Stimulated activated CD4-positive, alpha-beta T cell treated with anti-CD3 and anti-CD28 coated beads, Interleukin-4, amount 100 ng/mL, for 4 hours (primary cell): ENCODE measurements at places on chromosomes 3 and 15.
A peak's percentile ranks its signal among the peaks of the same experiment; 100 is the strongest.

DNA sequence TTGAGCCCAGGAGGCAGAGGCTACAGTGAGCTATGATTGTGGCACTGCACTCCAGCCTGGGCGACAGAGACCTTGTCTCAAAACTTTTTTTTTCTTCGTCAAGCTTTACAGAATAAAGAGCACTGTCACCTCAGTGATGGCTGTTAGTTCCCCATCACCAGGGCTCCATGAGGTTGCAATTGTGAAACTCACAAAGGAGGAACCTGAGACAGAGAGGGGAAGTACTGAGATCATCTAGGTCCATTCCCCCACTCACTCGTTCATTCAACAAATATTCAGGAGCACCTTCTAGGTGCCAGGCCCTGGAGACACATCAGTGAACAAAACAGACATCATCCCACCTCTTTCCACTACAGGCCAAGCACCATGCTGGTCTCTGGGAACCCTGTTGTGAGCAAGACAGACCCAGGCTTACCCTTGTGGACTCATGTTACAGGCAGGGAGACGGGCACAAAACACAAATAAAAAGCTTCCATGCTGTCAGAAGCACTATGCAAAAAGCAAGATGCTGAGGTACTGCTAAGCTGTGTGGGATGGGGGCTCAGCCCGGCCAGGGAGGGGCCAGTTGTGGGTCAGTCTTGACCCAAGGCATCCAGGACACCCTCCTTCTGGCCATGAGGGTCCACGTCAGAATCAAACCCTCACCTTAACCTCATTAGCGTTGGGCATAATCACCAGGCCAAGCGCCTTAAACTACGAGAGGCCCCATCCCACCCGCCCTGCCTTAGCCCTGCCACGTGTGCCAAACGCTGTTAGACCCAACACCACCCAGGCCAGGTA is 2.1 kb upstream of the RHO start:
- DNase-seq: no peak

GRCh38 chr15:63860155-63860554 is 26.4 kb upstream of the HERC1 start:
- DNase-seq: peak; percentile 19

GRCh38 chr15:42233107-42233506 is 25.0 kb upstream of the VPS39 start:
- DNase-seq: no peak

- no peak for DNase-seq
Measured at GRCh38 chr3:45794177-45794560, 2.2 kb downstream of the SLC6A20 start.

- DNase-seq: peak; percentile 23
Measured at GRCh38 chr15:34582461-34583371, 735 bp downstream of the GOLGA8B start.

- DNase-seq: no peak
Measured at GRCh38 chr15:100041127-100041828, 300.5 kb downstream of the ADAMTS17 start.

DNA sequence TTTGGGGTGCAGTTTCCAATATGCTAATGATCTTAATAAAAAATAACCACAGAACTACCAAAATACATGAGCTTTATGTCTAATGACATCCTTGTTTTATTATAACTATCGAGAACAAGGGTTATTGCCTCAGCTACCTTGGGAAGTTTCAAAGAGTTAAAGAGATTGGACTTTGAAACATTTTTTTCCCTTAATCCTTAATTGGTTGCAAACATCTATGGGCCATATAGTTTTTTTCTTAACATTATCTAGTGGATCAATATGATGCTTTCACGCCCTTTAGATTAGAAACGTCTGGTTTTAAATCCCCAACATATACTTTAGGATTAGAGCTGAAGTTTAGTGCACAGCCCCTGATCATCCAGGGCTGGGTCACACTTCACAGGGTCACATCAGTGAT is 219.2 kb upstream of the SGO1 start:
- no peak for DNase-seq

DNA sequence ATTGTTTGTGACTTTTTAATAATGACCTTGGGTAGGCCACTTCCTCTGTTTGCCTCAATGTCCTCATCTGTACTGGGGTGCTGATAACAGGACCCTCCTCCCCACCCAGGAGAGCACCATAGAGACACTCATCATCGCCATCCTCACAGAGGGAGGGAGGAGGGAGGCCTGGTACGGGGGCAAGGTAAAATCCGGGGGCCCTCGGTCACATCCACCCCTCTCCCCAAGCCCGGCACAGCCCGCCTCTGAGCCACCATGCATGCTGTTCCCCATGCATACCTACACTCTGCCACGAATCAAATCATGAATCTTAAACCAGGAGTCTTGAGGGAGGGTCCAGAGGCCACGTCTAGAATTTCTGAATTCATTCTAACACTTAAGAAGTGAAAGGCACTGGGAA is 74.9 kb upstream of the IQSEC1 start:
- DNase-seq: no peak

GRCh38 chr3:101695779-101696372 is 9.4 kb upstream of the RPL24 start:
- no peak for DNase-seq

- no peak for DNase-seq
Measured at GRCh38 chr3:107604057-107604822, 81.5 kb downstream of the BBX start.

- no peak for DNase-seq
Measured at GRCh38 chr15:41554343-41554742, 4.7 kb upstream of the TYRO3 start.

GRCh38 chr3:69052472-69052898 is 352 bp upstream of the TMF1 start:
- DNase-seq: no peak

GRCh38 chr15:38531509-38531908 is 33.1 kb downstream of the RASGRP1 start:
- DNase-seq: no peak

DNA sequence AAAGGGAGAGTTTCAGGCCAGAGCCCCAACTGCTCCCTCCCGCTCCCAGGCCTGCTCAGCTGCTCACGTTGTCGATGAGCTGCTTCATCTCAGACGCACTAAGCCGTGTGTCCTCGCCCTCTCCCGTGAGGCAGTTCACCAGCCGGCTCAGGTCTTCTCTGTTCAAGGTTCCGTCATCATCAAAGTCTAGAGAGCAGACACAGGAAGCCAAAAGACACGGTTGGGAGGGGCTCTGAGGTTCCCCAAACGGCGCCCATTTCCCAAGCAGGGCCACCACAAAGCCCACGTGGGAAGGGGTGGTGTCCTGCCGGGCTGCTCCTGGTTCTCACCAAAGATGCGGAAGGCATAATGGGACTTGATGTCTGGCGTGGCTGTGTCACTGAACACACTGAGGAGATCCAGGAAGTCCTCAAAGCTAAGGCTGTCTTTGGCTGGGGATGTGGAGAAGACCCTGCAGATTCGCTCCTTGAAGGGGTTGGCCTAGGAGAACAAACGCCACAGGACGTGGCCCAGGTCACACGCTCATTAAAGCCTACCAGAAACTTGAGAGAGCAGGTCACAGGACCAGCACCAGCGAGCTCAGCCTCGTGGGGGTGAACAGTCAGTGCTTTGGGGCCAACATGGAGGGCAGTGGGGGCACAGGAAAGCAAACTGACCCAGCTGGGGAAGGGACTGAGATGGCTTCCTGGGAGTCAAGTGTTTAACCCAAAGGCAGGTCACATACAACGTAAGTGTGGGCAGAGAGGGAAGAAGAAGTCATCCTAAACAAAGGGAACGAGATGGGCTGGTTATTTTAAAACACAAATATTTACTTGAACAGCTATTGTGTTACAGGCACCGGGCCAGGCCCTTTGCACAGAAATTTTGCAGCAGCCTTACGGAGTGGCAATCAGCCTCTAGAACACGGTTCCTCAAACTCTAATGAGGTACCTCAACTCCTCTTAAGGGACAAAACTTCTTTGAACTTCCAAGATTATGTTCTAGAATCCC is 2.4 kb downstream of the CIB1 start:
- peak; percentile 45 for DNase-seq

DNA sequence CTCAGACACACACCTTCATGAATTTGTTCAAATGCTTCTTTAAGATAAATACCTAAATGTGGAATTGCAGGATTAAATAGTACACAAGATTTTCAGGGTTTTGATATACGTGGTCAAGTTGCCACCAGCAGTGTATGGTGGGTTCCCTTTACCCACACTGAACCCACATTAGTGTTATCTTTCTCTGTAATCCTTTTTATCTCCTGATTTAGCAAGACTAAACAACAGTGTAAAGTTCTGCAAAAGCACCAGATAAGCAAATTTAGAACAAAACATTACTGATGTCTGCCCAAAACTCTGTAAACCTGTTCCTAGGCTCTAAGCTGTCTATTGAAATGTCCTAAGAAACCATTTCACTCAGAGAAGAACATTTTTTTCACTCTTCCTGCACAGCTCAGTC is 352.9 kb downstream of the FHIT start:
- DNase-seq: no peak

DNA sequence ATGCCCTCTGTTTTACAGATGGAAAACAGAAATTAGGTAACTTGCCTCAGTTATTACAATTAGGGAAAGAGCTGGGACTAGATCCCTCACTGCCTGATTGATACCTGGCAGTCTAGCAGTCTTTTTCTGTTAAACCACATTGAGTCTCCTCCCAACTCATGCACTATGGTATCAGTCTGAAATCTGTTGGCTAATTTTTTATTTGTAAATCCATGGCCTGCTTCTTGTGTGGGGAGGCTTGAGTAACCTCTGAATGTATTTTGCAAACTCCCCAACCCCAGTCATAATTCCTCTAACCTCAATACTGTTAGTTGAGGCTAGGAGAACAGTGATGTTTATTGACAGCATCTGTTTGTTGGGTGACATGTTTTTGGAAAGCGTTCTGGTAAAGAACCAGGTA is 35.9 kb downstream of the TMOD3 start:
- no peak for DNase-seq

DNA sequence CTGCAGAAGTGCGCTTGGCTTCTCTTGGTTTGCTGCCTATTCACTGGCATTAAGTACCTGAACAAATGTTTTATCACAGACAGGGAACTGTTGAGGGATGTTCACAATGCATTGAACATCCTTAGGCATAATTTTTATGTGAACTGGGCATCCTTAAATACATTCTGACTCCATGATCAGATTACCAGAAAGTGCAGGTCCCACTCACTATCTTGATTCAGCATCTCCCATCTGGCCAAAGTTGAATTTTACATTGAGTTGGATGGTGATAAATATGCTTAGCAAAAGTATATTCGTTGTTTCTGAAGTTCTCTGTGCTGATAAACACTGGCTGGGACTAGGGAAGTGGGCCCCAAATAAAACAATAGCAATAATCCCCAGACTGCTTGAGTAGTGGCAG is 108.5 kb downstream of the RBMS3 start:
- no peak for DNase-seq

- no peak for DNase-seq
Measured at GRCh38 chr15:73570355-73571032, 62.7 kb downstream of the NPTN start.

DNA sequence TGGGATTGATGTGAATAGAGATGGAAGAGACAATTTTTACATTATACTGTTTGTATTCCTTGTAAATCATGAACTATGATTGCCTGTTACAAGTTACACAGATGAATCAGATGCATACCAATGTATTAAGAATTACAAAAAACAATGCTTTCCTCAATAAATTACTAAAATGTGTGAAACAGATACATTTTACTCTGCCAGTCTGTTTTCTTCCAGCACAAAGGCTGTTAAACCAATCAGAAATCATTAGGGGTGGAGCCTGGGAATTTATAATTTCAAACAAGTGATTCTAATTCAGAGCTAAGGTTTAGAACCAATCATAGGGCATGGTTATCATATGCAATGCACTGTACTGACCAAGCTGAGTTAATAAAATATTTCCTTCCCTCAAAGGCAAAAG is 21.8 kb upstream of the ANKRD28 start:
- DNase-seq: no peak

- DNase-seq: no peak
Measured at GRCh38 chr15:100054539-100054938, 287.2 kb downstream of the ADAMTS17 start.

- no peak for DNase-seq
Measured at GRCh38 chr3:66326340-66326739, 105.5 kb downstream of the SLC25A26 start.

- no peak for DNase-seq
Measured at GRCh38 chr3:189898559-189899153, 222.0 kb downstream of the P3H2 start.

- peak; percentile 65 for DNase-seq
Measured at GRCh38 chr3:30620402-30621360, 14.3 kb downstream of the TGFBR2 start.

DNA sequence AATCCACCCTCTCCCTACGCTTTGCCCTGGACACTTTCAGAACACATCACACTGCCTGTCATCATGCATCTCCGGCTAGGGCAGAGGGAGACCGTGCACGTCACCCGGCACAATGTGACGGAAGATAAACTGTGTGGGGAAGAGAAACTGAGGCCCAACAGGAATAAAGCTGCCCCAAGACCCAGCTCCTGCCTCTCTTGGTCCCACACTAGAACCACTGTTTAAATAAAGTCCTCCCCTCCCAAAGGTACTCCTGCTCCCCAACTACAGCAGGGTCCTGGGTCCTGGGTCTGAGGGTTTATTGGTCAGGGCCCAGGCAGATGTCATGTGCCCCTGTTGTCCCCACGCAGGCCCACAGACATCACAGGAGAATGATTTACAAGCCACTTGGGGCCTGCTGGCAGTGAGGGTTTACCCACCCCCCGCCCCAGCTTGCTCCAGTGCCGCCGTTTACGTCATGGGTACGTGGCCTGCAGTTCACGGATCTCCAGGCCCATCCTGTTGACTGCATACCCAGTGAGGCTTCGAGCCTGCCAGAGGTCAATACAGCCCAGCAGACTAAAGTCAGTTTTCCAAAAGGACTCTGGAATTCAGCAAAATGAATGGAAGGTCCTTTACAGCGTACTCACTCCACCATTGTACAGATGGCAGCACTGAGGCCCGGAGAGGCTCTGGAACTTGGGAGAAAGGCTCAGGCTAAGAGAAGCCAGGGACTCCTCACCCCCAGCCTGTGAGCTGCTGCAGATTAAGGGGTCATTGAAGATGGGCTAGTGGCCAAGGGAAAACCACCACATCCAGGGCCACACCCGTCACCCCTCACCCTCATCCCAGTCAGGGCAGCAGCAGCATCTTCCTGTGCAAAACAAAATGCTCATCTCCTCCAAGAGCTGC is 23.2 kb downstream of the ALS2CL start:
- no peak for DNase-seq

DNA sequence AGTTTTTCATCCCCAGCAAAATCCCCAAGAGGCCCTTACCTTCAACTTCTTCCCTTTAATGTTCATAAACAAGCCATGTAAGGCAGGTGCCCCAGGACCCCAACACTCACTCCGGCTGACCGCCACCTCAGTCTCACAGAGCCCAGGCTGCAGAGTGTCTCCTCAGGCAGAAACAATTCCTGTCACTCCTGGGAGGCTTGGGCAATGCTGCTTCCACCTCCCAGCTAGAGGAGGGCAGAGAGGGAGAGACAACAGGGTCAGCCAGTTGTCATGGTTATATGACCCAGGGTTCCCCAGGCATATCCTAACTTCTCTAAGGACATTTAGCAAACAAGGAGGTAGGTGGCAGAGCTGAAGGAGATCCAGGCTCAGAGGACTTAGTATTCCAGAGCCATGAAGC is at the start of gene PLIN1:
PLIN1 (minus strand) TSS at position 156 of the 400 bp plus-strand sequence. CDS start 1,878 bp downstream, outside the sequence.
- no peak for DNase-seq
